Stimulated activated CD8-positive, alpha-beta memory T cell treated with anti-CD3 and anti-CD28 coated beads, Interleukin-15, amount 100 ng/mL, for 1 hour (primary cell): ENCODE measurements at places on chromosomes 1 and 21.

- DNase-seq = no peak
These were observed 6.4 kb downstream of the PADI1 start for GRCh38 chr1:17211377-17211776.

- DNase-seq = no peak
These were observed 12.1 kb downstream of the INKA2 start for GRCh38 chr1:111727056-111727455.

DNA sequence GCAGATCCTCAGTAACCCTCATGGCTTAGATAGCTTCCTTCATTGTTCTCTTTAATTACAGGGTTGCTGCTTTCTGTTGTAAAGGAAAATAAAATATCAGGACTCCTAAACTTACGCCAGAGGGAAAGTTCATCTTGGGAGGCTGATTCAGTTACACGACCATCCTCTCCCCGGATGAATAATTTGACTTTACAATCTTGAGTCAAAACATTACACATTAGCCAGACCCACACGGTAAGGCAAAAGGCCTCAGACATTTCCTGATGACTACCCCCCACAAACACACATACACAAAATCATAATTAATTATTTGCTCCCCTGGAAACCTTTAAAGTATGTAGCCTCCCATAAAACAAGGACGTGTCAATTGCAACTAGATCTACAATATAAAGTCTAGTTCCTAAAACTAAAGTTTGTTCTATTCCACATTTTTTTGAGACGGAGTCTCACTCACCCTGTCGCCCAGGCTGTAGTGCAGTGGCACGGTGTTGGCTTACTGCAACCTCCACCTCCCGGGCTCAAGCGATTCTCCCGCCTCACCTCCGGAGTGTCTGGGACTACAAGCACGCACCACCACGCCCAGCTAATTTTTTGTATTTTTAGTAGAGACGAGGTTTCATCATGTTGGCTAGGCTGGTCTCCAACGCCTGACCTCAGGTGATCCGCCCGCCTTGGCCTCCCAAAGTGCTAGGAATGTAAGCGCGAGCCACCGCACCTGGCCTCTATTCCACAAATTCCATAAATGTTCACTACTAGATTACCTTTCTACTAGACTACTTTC is 830 bp upstream of the PRDX1 start:
- DNase-seq = no peak

DNA sequence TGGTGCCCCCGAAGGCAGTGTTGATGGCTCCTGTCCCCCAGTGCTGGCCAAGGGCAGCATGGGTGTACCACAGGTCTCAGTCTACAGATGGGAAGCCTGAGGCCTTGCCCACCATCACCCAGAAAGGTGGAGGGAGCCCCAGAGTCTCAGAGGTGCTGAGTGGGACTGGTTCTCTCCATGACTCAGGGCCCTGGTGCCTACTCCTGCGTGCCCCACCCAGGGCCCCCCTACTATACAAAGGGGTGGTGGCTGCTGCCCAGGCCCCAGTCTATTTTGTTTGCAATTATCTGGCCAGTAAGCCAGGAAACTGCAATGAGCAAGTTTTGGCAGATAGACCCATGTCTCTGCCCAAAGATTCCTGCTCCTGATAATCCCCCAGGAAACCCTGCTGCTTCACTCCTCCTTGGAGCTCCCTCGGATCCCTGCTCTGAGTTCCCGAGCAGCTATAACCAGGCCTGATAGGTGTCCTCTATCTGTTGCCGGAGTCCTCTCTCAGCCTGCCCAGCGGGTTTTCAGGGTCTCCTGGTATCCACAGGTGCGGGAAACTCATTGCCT is 41.7 kb downstream of the EDN2 start:
- no peak for DNase-seq

DNA sequence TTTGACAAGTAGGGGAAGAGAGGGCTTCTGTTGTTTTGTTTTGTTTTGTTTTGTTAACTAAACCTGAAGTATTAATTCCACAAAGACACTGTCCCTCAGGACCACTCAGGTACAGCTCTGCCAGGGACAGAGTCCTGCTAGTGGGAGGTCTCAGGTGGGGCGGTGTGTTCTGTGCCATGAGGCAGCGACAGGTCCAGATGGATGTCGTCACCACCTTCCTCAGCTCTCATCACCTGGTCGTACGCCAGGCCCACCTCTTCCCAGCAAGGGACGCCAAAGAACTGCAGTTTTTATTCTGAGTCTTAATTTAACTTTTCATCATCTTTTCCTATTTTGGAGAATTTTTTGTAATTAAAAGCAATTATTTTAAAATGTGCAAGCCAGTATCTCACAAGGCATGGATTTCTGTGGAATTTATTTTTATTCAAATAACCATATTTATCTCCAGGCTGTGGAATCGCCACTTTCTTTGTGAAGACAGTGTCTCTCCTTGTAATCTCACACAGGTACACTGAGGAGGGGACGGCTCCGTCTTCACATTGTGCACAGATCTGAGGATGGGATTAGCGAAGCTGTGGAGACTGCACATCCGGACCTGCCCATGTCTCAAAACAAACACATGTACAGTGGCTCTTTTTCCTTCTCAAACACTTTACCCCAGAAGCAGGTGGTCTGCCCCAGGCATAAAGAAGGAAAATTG is 62.5 kb downstream of the POFUT2 start:
- DNase-seq = no peak

- DNase-seq = no peak
These were observed at the start of gene MASP2 for GRCh38 chr1:11046625-11047365. Gene MASP2 (minus strand): TSS chr1:11047239. CDS start chr1:11047207, 32 bp downstream.

- DNase-seq = no peak
These were observed 554 bp downstream of the EVA1C start for GRCh38 chr21:32413015-32413504.

DNA sequence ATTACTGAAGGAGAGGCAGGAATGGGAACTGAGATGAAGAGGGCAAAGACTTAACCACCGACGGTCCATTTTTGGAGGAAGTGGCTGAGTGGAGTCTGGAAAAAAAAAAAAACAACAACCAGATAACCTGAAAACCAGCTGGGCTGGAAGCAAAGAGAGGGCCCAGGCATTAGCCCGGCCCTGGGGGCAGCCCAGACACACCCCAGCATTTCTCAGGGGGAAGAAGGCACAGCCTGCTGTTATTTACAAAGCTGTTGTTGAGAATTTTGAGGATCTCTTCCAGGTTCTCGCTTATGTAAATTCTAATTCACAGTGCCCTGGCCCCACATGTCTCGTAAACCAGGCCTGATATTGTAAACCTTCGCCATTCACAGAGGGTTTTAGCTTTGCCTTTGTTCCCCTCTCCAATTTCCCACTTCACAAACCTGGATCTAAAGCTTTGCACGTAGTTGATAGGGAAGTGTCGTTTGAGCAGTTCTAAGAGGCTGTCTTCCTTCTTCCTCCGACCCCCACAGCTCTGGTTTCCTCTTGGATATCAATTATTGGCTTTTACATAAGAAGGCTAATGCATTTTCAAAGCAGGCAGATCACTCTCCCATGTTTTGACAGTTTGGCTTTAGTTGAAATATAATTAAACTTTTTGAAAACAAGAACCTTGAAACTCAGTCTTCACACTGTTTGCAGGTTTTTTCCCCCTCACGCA is 161.8 kb upstream of the IRF2BP2 start:
- no peak for DNase-seq

- no peak for DNase-seq
These were observed 134.1 kb downstream of the SLC30A10 start for GRCh38 chr1:219794085-219794743.

- DNase-seq = no peak
These were observed 380 bp downstream of the COL18A1 start for GRCh38 chr21:45405271-45405818.

DNA sequence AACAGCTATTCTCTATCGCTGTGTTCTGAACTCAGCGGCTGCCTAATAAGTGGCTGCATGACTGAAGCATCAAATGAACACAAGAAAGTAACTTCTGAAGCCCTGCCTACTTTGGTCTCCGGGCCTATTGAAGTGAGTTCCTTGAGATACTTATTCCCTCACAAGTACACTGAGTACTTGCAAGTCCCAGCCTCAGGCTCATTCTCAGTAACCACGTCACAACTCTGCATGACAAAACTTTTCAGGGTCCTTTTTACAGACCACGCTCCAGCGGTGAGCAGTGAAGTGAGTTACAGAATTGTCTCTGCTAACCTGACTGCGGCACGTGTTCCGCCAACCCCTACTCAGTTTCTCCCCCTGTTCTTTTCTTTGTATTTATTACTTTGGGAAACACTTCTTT is 1342.7 kb upstream of the ADGRL4 start:
- no peak for DNase-seq

DNA sequence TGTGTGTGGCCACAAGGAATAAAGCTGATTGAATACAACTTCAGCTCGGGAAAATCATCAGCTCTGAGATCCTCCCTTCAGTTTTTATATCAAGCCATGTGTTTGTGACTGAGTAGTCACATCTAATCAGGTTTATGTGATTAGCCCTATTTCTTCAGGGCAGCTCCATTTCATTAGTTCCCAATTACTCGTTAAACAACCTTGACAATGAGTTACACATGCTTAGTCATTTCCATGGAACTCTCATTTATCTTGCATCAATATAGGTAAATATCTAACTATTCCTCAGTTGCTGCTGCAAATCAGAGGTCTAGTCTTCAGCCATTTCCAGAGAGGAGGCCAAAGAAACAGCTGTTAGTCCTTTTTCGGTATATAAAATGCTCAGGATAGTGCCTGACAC is 16.3 kb downstream of the CRB1 start:
- DNase-seq = no peak

DNA sequence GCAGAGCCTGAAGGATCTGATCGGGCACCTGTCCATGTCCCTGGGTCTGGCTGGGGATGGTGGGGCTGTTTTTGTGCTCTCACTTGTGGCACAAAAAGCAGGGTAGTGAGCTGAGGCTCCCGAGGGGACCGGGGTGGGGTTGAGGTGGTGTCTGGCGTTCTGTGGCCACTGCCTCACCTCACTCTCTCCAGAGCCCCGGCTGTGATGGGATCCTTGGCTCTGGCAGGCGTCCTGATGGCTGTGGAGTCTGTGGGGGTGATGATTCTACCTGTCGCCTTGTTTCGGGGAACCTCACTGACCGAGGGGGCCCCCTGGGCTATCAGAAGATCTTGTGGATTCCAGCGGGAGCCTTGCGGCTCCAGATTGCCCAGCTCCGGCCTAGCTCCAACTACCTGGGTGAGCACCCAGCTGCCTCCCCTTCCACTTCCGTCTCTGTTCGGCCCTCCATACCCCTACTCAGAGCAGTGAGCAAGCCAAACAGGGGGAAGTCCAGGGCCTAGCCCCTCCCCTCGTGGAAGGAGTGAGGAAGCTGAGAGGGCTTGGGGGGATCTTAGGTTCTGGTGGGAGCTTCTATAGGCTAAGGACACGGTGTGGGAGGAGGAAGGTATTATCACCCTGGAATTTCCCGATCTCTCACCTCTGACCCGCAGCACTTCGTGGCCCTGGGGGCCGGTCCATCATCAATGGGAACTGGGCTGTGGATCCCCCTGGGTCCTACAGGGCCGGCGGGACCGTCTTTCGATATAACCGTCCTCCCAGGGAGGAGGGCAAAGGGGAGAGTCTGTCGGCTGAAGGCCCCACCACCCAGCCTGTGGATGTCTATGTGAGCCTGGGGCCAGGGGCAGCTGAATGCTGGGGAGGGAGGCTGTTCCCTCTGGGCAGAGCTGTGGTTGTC is 7.0 kb downstream of the ADAMTSL4 start:
- no peak for DNase-seq

DNA sequence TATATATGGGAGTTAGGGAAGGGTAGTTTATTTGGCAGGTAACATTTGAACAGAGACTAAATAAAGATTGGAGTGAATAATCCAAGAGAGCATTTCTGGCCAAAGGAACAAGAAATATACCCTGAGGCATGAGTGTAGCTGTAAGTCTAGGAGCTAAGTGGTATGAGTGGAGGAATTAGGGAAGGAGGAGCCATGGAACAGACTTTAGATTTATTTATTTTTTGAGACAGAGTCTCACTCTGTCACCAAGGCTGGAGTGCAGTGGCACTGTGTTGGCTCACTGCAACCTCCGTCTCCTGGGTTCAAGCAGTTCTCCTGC is 18.4 kb downstream of the CAPZA1 start:
- no peak for DNase-seq

- no peak for DNase-seq
These were observed 310.2 kb downstream of the NTNG1 start for GRCh38 chr1:107450899-107451664.
